ENCODE measurements at places on chromosomes 16 and 17.
A peak's percentile ranks its signal among the peaks of the same experiment; 100 is the strongest.

- DNase-seq, result peak; percentile 35
These were observed 78.7 kb upstream of the LGALS9 start for GRCh38 chr17:27552276-27552732.

- no peak for DNase-seq
These were observed 30.5 kb downstream of the BAIAP2 start for GRCh38 chr17:81065500-81065899.

- DNase-seq, result no peak
These were observed 372.9 kb downstream of the CDH13 start for GRCh38 chr16:82999711-83000110.

GRCh38 chr17:64063766-64064224 lies 43.4 kb upstream of the ICAM2 start:
- DNase-seq, result no peak

DNA sequence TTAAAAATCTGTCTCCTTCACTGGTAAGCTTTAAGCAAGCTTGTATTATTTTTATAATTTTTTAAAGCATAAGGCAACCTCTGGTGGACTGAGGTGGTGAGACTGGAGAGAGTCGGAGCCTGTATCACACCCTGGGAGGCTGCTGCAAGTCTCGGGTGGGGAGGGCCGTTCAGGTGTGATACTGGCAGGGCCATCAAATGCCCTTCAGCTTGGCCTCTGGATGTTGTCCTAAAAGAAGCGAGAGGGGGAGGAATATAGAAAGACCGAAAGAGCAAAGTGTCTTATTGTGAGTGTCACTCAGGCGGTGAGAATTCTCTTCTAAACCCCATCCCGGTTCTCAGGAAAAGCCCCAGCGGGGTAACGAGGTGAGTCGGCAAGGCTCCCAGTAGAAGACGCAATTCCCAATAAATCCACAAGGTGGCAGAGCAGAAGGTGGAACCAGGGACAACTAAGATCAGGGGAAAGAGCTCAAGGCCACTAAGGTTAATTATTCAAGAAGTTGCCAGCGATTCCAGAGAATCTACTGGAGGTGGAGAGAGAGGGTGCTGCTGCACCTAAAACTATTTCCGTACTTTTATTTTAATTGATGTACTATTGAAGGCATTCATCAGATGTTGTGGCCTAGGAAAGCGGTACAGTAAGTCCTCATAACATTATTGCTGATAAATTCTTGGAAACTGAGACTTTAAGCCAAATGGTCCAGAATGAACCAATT lies 14.1 kb downstream of the C17orf67 start:
- DNase-seq, result peak; percentile 80

Data from SW 1271 (cell line).